Activated T-helper 1 cell treated with anti-CD3 and anti-CD28 coated beads, Interleukin-2, amount 50 U/mL, for 16 hours (primary cell): ENCODE measurements at places on chromosomes 4 and X.

DNA sequence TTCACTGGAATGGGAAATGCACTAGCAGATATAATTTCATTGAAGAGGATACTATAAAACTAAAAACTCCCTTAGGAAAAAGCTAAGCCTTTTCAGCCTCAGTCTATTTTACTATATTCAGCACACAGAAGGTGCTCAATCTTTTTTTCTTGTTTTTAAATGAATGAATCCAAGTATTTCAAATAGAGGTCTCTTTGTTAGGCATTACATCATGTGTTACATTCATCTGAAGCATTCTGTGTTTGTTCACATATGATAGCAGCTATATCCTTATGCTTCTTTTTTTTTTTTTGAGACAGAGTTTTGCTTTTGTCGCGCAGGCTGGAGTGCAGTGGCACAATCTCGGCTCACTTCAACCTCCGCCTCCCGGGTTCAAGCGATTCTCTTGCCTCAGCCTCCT is 278.4 kb downstream of the CAMK2D start:
- no peak for DNase-seq

- DNase-seq, result no peak
Measured at GRCh38 chr4:48831532-48832030, 693 bp downstream of the OCIAD1 start.

- no peak for DNase-seq
Measured at GRCh38 chr4:163556177-163556576, 61.7 kb downstream of the TMA16 start.

DNA sequence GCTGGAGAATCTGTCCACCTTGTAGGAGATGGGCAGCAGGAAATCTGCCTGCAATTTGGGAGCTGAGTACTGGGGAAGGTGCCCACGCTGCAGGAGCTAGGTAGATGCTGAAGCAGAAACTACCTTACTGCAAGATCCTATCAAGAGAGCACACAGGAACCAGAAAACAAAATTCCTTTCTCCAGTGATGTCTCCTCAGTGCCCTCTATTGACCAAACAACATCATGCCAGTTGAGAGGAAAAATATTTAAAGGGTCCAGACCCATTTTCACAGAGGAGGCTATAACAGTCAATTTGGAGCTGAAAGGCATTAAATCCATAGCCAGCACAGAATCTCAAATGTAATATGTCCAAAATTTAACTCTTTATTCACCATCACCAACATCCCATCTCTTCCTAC is 406.8 kb downstream of the SLITRK2 start:
- no peak for DNase-seq
